ENCODE measurements at places on chromosomes 4 and X.

DNA sequence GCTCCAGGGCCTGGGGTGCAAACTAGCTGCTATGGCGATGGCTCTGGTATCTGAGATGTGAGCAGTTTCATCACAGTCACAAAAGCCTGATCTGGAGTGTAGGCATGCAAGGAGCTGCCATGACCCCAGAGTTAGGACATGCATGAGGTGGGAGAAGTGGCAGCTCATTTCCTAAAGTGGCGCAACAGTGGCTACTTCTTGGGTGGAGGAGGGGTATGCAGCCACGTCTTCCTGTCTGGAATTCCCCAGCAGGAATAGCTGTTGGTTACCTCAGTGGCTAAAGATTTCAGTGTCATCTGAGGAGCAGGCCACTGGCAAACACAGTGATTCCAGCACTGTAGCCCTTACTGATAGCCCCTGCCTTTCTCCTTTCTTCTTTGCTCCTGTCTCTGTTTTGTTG, 1382.5 kb downstream of the C4orf33 start:
- no peak for DNase-seq

- no peak for DNase-seq
Measured at GRCh38 chr4:185242749-185243533, 33.5 kb downstream of the SNX25 start.

- DNase-seq, result no peak
Measured at GRCh38 chr4:7014815-7015214, 28.4 kb upstream of the TADA2B start.

GRCh38 chrX:32024072-32024471, 952.2 kb upstream of the FTHL17 start:
- DNase-seq, result no peak

- no peak for DNase-seq
Measured at GRCh38 chrX:13793897-13794296, 23.0 kb downstream of the GPM6B start.

DNA sequence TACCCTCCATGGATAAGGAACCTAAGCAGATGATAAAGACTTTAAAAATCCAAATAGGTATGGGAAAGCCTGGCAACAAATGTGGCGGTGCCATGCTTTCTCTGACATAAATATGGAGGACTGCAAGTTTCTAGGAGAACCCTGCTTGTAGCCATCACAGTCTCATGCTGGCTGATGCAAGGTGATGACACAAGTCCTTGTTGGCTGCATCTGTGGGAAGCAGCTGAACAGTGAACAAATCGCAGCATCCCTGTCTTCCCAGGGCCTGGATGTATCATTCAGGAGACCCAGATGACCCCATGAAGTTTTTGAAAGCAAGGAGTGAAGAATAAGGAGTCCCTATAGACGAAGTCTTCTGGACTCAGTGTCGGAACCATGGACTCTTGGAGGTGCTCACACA, 234.4 kb upstream of the HS3ST1 start:
- no peak for DNase-seq

GRCh38 chrX:71321731-71322130, 20.2 kb downstream of the ITGB1BP2 start:
- no peak for DNase-seq

DNA sequence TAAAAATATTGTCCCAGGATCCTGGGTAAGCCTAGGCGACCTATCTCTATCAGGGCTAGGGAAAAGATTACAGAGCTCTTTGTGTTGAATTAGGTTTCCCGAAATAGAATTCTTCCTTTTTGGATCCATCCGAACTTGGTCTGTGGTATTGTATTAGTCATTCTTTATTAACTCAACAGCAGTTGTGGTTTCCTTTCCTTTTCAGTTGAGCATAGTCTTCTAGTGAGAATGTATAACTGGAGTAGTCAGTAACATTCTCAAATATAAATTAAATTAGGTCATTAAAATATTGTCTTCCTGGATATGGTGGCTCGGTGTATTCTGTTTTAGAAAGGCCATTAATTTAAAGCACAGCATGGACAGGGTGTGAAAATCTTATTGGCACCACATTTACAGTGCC, 520.4 kb downstream of the NLGN4X start:
- DNase-seq, result no peak

- DNase-seq, result peak; percentile 36
Measured at GRCh38 chr4:151099976-151100417, 569 bp downstream of the RPS3A start.

GRCh38 chrX:69014200-69014599, 151.1 kb downstream of the PJA1 start:
- no peak for DNase-seq

DNA sequence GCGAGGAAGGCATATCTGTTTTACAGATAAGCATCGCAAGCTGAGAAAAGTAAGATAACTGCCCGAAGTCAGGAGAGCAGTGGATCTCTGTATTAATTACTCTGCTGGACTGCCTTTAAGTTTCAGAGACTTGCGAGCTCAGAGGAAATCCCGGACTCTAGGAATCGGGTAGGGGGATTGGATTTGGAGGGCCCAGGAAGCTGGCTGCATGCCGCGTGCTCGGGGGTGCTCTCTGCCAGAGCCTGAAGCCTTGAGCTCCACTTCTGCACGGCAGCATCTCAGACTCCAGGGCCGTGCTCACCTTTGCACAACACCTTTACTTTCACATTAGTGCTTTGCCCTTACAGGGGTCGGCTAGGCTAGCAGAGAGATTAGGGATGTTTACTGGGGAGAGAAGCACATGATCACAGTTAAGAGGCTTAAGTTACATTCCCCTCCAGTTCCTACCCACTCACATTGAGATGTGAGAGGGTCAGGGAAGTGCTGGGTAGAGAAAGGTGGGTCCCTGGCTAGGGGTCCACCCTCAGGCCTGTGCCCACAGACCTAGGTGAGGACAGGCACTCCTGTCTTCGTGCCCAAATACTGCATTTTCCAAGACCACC, 57.0 kb downstream of the TRIML1 start:
- no peak for DNase-seq

DNA sequence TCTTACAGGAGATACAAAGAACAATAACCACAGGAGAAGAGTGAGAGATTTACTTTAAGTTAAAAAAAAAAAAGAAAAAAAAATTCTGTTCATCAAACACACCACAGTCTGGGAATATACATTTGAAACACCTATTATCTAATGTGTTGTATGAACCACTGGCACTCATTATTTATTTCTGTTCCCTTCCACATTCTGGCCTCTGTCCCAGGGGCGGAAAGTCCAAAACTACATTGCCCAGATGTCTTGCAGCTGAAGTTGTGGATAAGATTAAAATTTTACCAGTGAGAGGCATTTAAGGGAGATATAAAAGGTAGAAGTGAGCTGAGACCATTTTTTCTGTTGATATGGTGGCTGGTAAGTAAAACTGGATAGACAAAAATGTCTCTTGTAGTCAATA, 56.2 kb downstream of the SCLT1 start:
- no peak for DNase-seq

- no peak for DNase-seq
Measured at GRCh38 chrX:39642071-39642470, 455.7 kb downstream of the BCOR start.

DNA sequence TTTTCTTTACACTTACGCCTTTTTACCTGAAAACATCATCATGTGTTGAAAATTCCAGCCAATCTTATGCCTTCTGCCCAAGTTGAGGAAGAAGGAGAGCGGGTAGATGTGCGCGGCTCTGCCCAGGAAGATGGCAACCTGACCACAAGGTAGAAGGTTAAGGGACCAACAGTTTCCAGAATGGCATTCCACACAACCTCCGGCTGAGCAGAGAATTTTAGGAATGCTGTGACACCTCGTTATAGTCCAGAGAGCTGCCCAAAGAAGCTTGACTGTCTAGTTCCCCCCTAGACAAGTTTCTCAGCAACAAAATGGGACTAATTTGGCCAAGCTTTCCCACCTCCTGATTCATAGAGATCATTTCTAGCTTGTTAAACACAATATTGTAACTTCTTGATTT, 75.1 kb downstream of the CHST7 start:
- no peak for DNase-seq

GRCh38 chrX:103376118-103376978, at the start of gene BEX3:
Gene BEX3 (plus strand): TSS chrX:103376538. CDS start chrX:103377522, 984 bp downstream.
- no peak for DNase-seq

DNA sequence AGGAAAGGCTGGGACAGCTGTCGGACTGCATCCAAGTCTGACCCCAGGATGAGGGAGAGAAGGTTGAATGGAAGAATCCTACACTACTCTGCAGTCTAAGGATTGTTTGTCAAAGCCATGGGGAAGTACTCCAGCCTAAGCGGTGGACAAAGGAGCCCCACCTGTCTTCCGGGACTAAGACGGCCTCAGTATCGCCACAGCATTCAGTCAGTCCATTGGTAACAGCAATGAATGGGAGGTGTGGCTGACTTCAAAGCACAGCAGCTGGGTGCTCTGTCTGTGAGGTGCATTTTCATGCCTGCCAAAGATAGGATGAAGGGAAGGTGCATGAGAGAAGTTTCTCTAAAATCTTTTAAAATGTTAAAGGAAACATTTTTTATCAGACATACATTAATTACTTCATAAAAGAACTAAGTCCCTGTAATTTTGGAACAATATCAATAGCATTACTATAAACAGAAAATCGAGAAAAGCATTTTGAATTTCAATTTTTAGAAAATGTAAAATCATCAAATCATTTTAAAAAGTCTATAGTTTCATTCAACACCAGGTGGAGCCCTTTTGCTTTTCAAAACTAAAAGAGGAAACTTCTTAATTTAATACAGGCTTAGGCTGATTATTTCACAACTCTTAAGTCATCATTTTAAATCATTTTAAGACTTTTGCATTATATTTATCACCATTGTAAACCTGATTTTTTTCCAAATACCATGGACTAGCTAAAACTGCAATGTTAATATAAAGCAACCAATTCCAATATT, 27.6 kb upstream of the INTU start:
- peak; percentile 11 for DNase-seq

DNA sequence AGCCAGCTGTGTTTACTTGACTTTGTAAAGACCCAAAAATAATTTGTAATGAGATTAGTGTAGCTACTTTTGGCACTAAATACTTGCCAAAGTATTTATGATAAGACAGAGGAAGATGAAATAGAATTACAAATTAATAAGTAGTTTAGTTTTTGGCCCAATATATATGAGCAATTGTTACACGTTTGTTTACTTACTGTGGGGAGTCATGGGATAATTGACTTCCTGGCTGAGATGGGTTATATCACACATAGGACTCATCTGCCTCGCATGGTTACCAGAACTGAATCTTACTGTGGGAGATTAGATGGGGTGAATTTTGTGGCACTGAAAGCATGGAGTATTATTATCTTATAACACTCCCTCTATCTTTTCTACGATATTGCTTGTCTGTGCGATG, 66.6 kb downstream of the INTS12 start:
- no peak for DNase-seq

GRCh38 chrX:72540318-72540717, 32.3 kb downstream of the HDAC8 start:
- DNase-seq, result peak; percentile 24

DNA sequence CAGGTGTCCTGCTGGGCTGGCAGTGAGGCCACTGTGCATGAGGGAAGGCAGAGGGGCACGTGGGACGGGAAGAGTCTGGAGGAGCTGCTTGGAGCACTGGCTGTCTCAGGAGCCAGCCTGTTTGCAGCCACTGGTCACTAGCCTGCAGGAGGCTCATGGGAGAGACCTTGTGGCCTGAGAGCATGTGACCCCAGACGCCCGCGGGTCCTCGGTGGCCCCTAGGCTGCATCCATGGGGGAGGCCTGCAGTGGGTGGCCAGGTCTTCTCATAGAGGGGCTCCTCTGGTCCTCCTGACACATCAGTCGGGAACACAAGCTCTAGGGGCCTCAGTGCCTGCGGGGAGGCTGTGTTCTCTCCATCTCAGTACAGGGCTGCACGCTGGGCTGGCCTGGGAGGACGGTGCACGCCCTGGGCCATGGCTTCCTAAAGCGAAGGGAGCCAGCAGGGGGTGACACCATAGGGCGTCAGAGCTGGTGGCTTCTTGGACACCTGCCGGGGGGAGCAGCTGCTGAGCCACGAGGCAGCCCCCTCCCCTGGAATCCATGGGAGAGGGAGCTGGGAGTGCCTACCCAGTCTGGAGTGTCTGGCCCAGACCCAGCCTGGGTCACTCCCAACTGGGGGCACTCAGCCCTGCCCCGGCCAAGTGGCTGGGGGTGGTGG, 12.3 kb downstream of the NAT8L start:
- DNase-seq, result no peak

- no peak for DNase-seq
Measured at GRCh38 chr4:155802190-155802959, 43.6 kb downstream of the GUCY1B1 start.

DNA sequence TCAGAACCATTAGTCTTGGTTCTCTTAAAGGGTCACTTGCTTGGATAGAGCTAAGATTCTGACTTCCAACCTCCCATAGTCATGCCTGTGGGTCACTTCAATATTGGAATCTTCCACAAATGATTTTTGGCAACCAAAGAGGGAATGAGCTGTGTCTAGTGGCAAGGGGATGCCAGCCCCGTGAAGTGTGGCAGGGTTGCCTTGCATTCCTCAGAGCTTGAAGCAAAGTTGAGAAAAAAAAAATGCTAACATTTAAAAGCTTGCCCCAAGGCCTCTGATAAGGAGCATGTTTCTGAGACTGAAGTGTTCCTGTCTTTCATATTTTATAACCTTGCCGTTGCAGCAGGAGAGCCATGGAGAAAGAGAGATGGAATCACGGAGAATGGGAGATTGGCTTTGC, 120.2 kb downstream of the PAPSS1 start:
- DNase-seq, result no peak

DNA sequence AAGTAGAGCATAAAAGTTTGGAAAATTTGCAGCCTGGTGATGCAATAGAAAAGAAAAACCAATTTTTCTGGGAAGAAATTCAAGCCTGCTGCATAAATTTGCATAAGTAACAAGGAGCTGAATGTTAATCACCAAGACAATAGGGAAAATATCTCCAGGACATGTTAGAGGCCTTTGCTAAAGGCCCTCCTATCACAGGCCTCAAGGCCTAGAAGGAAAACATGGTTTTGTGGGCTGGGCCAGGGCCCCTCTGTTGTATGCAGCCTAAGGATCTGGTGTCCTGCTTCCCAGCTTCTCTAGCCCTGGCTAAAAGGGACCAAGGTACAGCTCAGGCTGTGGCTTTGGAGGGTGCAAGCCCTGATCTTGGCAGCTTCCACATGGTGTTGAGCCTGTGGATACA, 6.2 kb upstream of the RTL3 start:
- no peak for DNase-seq

- DNase-seq, result peak; percentile 82
Measured at GRCh38 chr4:71009890-71010588, 16.6 kb downstream of the DCK start.

- DNase-seq, result peak; percentile 7
Measured at GRCh38 chr4:151744614-151745013, 16.2 kb downstream of the GATB start.

- DNase-seq, result no peak
Measured at GRCh38 chr4:102585329-102585728, 84.2 kb downstream of the NFKB1 start.

- no peak for DNase-seq
Measured at GRCh38 chr4:88960576-88960975, 96.4 kb downstream of the FAM13A start.

DNA sequence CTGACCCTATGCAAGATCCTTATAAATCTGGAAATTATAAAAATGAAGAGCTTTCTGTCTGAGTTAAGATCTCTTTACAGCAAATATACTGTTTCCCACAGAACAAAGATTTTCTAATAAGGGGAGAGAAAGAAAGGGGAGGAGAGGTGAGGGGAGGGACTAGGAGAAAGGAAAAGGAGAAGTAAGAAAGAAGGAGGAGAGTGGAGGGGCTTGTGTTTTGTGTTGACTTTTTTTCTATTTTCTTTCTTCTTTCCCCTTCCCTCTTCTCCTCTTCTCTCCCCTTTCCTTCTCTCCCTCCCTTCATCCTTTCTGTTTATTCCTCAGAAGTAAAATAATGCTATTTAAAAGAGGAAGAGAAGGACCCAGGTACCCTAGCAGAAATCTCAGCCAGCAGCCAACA, 6.2 kb downstream of the CXCL6 start:
- no peak for DNase-seq

GRCh38 chr4:145523117-145523516, 41.5 kb downstream of the SMAD1 start:
- no peak for DNase-seq
